ENCODE measurements at places on chromosomes 2 and 18. TPM values are rescaled to one million over a fixed set of nuclear protein-coding genes. Genes with fewer than 3 reads are reported as not detected.

- H3K27me3 ChIP-seq, result no peaks in the 10 kb centered on the region
- no peak for DNase-seq
- no peak overlapping the region for H3K27ac ChIP-seq
- H3K36me3 ChIP-seq, result peaks cover 58% of the 10 kb centered on the region
These were observed 101.8 kb downstream of the SH3BP4 start for GRCh38 chr2:235053651-235054050.

- no peaks in the 10 kb centered on the region for H3K36me3 ChIP-seq
- no peaks in the 10 kb centered on the region for H3K27me3 ChIP-seq
- peaks cover 5% of the 10 kb centered on the region for H3K4me1 ChIP-seq
These were observed 102.3 kb downstream of the NCK2 start for GRCh38 chr2:105847056-105847455.

DNA sequence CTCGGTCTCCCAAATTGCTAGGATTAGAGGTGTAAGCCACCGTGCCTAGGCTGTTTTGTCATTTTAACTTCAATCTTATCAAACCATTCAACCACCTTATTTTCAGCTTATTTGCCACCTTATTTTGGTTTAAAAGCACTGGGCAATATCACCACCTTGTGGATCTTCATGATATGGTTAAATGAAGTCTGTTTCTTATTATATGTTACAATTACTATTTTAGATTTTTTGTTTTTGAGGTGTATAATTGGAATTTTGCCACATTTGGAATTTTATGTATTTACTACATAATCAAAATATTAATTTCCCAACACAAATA is 43.8 kb upstream of the SCN9A start:
- H3K4me3 ChIP-seq, result no peak overlapping the region
- H3K36me3 ChIP-seq, result no peaks in the 10 kb centered on the region
- no peak for DNase-seq
- H3K27me3 ChIP-seq, result no peaks in the 10 kb centered on the region
- no peaks in the 10 kb centered on the region for H3K4me1 ChIP-seq
- no peak overlapping the region for H3K27ac ChIP-seq

GRCh38 chr2:159793326-159793725 is 4.7 kb downstream of the CD302 start:
- H3K27ac ChIP-seq, result no peak overlapping the region
- no peaks in the 10 kb centered on the region for H3K36me3 ChIP-seq
- peaks cover 8% of the 10 kb centered on the region for H3K27me3 ChIP-seq
- no peak overlapping the region for H3K4me3 ChIP-seq
- no peaks in the 10 kb centered on the region for H3K4me1 ChIP-seq

GRCh38 chr2:77336013-77336412 is 186.2 kb downstream of the LRRTM4 start:
- DNase-seq, result no peak
- no peak overlapping the region for H3K27ac ChIP-seq
- H3K4me1 ChIP-seq, result no peaks in the 10 kb centered on the region

DNA sequence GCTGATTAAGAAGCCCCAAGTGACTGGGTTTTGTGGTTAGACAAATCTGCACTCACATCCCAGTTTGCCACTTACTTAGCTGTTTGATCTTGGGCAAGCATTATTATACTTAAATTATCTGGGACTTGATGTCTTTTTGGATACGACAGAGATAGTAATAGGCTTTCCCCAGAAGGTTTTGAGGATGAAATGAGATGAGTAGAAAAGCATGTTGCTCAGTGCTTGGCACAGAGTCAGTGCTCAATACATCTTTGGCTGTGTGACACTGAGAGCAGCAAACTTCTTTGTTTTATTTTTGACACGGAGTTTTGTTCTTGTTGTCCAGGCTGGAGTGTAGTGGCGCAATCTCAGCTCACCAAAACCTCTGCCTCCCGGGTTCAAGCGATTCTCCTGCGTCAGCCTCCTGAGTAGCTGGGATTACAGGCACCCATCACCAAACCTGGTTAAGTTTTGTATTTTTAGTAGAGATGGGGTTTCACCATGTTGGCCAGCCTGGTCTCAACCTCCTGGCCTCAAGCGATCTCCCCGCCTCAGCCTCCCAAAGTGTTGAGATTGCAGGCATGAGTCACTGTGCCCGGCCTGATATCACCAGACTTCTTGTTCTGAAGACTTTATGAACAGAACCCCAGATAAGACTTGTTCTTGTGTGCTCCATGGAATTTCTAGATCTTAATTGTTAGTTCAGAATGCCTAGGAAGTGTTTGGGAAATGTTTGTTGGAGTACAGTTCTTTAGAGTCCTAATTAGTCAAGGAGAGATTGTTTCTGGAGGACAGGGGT is 521.2 kb downstream of the SLC4A3 start:
- no peak for DNase-seq
- no peaks in the 10 kb centered on the region for H3K27me3 ChIP-seq
- H3K36me3 ChIP-seq, result no peaks in the 10 kb centered on the region
- H3K27ac ChIP-seq, result no peak overlapping the region
- H3K4me1 ChIP-seq, result no peaks in the 10 kb centered on the region
- no peak overlapping the region for H3K4me3 ChIP-seq

- no peak overlapping the region for H3K4me3 ChIP-seq
- 0 out of 3 replicates have a peak, but pooled peaks cover 1% of the 10 kb centered on the region for H3K36me3 ChIP-seq
- no peak overlapping the region for H3K27ac ChIP-seq
These were observed 20.6 kb upstream of the ARHGAP28 start for GRCh38 chr18:6708890-6709289.

DNA sequence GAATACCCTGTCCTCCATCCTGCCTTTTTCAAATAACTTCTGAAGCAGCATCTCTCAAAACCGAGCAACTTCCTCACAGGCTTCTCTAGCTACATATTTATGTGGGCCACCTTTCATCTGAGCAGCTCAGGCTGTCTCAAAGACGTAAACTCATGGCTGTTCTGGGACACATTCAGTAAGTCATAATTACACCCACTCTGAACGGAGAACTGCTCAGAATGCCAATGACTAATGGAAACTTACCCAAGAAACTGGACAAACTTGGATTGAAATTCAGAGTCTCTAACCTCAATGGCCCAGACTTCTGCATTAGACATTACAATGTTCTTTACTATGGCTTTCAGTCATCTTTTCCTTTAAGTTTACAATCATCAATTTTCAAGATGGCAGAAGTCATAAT is 145.2 kb downstream of the RAD51AP2 start:
- no peaks in the 10 kb centered on the region for H3K4me1 ChIP-seq
- DNase-seq, result no peak
- H3K36me3 ChIP-seq, result no peaks in the 10 kb centered on the region
- H3K27me3 ChIP-seq, result no peaks in the 10 kb centered on the region
- no peak overlapping the region for H3K4me3 ChIP-seq
- H3K27ac ChIP-seq, result no peak overlapping the region

The FEV gene
- not detected for total RNA-seq

DNA sequence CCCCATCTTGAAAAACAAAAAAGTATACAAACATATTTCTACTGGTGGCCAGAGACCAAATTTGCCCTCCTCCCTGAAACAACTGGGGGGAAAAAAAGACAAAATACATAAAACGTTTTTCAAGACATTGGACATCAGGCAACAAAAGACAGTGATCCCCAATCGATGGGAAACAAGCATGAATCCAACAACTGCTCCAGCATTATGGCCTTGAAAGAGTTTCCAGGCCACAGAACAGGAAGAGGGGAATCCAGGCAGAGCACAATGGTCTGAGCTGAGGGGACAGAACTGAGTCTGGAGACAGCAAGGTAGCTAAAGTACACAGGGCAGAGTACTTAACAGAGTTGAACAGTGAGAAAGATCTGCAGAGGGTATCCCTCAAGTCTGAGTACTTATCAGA is 4.4 kb downstream of the CCDC88A start:
- no peaks in the 10 kb centered on the region for H3K4me1 ChIP-seq
- DNase-seq, result no peak

The KCNF1 gene
- total RNA-seq, result 3.2 TPM

GRCh38 chr2:81706856-81707255 is 1402.3 kb upstream of the LRRTM1 start:
- no peaks in the 10 kb centered on the region for H3K27me3 ChIP-seq
- H3K4me1 ChIP-seq, result no peaks in the 10 kb centered on the region
- H3K4me3 ChIP-seq, result no peak overlapping the region

The PSTPIP2 gene
- total RNA-seq, result 3.6 TPM

DNA sequence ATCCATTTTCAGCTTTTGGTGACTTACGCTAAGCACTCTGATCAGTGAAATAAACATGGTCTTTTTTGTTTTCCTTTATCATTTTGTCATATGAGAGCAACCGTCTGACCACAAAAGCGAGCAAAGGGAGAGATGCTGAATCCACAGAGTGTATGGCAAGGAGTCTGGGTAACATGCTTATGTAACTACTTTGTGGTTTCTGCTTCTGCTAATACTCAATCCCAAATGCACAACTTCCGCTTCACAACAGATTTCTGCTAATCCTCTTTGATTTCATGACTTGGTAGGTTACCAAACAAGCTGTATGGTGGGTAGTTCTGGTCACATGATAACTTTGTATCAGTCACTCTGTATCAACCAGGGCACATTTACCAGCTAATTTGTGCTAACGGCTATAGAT is 908.4 kb upstream of the CRIM1 start:
- no peak overlapping the region for H3K4me3 ChIP-seq
- no peak overlapping the region for H3K27ac ChIP-seq
- no peak for DNase-seq
- H3K4me1 ChIP-seq, result no peaks in the 10 kb centered on the region
- no peaks in the 10 kb centered on the region for H3K27me3 ChIP-seq

DNA sequence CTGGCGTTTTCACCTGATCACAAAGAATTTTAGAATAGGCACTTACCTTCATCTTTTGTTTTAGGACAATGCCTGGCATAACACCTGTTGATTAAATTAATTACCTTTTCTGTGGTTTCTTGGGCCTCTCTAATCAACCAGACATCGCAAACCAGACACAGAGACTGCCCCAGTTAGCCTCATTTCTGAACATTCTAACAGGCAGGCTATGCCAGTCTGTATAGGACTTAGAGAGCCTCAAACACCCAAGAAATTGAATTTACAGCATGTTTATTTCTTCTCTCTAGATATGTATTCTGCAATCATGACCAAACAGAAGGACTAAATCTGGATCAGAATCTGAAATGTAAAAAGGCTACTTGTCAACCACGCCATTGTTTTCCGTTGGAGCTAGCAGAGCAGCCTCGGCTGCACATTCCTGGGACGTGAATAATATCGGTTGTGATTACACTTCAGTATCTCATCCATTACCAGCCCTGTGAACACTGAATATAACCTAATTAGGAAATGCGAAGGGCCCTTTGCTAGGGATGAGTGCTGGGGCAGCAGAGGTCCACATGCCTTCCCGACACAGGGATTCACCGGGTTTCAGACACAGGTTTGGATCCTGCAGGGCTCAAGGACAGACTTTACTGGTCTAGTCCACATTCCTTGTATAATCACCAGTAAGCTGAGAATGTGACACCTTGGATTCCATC is 17.5 kb upstream of the CDC42EP3 start:
- no peaks in the 10 kb centered on the region for H3K27me3 ChIP-seq
- H3K4me3 ChIP-seq, result no peak overlapping the region
- H3K36me3 ChIP-seq, result no peaks in the 10 kb centered on the region
- H3K27ac ChIP-seq, result no peak overlapping the region
- no peaks in the 10 kb centered on the region for H3K4me1 ChIP-seq

The LMAN1 gene
- total RNA-seq, result 61.1 TPM

The SPHKAP gene
- total RNA-seq, result not detected

The GALR1 gene
- total RNA-seq, result 0.07 TPM

GRCh38 chr2:378364-378763 is 90.5 kb upstream of the ALKAL2 start:
- no peak for DNase-seq
- no peaks in the 10 kb centered on the region for H3K36me3 ChIP-seq
- no peak overlapping the region for H3K4me3 ChIP-seq
- H3K27me3 ChIP-seq, result no peaks in the 10 kb centered on the region
- H3K4me1 ChIP-seq, result no peaks in the 10 kb centered on the region
- no peak overlapping the region for H3K27ac ChIP-seq

DNA sequence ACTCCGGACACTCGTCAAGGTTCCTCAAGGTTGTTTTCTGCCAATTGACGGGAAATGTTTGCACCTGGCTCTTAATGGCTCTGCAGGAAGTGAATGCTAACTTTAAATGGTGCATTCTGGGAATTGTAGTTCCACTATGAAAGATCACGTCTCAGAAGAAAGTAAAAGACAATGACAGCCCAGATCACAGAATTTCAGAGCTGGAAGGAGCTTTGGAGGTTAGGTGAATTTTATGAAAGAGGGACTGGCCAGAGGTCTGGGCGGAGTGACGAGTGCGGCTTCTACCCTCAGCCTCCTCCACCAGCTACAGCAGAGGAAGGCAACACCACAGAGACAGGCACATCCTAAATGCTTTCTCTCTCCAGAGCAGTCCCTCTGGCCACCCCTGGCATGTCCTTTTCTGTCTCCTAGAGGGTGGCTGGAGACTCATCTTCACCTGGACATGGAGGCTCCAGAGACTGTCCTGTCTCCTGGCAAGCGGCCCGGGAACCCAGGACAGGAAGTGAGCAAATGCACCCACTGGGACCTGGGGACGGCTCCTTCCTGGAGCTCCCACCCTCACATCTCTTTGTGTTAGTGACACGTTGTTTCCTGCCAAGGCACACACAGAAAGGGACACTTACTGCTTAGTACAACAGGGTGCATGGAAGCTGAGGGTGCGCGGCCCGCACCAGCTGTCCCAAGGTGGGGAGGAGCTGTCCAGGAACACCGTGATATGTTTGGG is 19.4 kb downstream of the THAP4 start:
- H3K27ac ChIP-seq, result no peak overlapping the region
- peak; percentile 50 for DNase-seq
- peaks cover 4% of the 10 kb centered on the region for H3K4me1 ChIP-seq
- H3K27me3 ChIP-seq, result no peaks in the 10 kb centered on the region

DNA sequence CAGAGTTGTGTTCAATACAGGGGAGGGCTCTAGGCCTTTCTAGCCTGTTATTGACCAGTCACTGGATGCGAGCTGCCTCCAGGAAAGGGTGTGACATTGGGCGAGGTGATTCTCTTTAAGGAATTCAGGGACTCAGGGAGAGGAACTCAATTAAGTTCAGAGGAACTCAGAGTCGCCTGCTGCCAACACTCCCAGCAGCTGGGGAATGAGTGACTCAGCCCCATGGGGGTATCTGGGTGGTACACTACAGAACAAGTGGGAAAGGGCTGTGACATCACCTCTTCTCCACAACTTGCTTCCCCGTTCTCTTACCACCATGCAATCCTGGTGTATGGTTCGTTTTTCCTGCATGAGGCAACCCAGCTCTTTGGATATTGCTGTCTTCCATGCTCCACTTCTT is 50.4 kb upstream of the CYRIA start:
- DNase-seq, result no peak
- H3K4me3 ChIP-seq, result no peak overlapping the region
- H3K27ac ChIP-seq, result no peak overlapping the region
- no peaks in the 10 kb centered on the region for H3K4me1 ChIP-seq
- H3K27me3 ChIP-seq, result no peaks in the 10 kb centered on the region
- H3K36me3 ChIP-seq, result no peaks in the 10 kb centered on the region

DNA sequence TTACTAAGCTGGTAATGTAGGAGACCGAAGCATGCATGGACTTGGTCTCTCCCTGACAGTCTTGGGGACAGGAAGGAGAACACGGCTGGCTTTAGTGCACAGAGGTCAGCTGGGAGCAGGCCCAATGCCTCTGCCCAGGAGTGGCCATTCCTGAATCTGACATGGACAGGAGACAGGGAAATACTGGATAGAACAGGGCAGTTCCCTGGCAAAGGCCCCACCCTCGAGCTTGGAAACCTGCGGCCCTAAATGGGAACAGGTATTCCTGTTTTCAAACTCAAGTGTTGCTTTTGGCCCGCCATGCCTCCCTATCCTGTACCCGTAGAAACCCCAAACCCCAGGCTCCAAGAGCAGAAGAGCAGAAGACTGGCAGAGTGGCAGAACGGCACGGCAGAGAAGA is 107.4 kb downstream of the ZNF516 start:
- no peaks in the 10 kb centered on the region for H3K4me1 ChIP-seq
- H3K27me3 ChIP-seq, result no peaks in the 10 kb centered on the region
- no peak overlapping the region for H3K27ac ChIP-seq
- no peak for DNase-seq

The KCNJ3 gene
- not detected for total RNA-seq

The FOXD4L1 gene
- total RNA-seq, result not detected

The PID1 gene
- 1.9 TPM for total RNA-seq
